ENCODE measurements at places on chromosomes 6 and 20.

- no peak overlapping the region for H3K27ac ChIP-seq
- no peak for DNase-seq
- H3K4me1 ChIP-seq: no peaks in the 10 kb centered on the region
- H3K4me3 ChIP-seq: no peak overlapping the region
Observed at GRCh38 chr6:79250107-79250514, 15.6 kb upstream of the HMGN3 start.

DNA sequence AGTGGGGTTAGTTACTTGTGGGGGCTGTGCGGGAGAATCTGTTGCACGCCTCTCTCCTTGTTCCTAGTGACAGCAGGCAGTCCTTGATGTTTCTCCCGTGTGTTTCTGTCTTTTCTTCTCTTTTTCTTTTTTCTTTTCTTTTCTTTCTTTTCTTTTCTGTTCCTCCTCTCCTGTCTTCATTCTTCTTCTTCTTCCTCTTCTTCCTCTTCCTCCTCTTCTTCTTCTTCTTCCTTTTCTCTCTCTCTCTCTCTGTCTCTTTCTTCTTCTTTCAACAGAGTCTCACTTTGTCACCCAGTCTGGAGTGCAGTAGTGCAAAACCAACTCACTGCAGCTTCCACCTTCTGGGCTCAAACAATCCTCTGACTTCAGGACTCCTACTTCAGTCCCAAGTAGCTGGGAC is 6.8 kb upstream of the AIG1 start:
- H3K4me1 ChIP-seq: no peaks in the 10 kb centered on the region
- no peaks in the 10 kb centered on the region for H3K36me3 ChIP-seq
- H3K4me3 ChIP-seq: no peak overlapping the region
- DNase-seq: no peak
- no peaks in the 10 kb centered on the region for H3K27me3 ChIP-seq
- H3K27ac ChIP-seq: no peak overlapping the region

DNA sequence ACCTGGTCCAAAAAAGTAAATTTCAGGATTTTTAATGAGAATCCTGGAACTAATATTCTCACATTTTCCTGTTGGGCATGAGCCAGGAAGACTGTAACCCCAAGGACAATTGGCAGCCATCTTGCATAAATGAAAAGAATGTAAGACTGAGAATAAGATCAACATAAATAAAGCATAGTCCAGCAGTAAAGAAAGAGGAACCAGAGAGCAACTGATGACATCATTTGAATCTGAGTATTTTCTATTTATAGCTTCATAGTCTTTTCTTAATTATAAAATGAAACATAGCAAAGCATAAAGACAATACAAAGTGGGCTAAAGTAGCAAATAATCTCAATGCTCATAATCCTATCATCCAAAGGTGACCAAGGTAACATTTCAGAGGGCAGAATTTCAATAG is 26.6 kb upstream of the FBXL4 start:
- DNase-seq: no peak
- no peaks in the 10 kb centered on the region for H3K4me1 ChIP-seq
- H3K27ac ChIP-seq: no peak overlapping the region
- H3K36me3 ChIP-seq: no peaks in the 10 kb centered on the region
- no peaks in the 10 kb centered on the region for H3K27me3 ChIP-seq
- H3K4me3 ChIP-seq: no peak overlapping the region

DNA sequence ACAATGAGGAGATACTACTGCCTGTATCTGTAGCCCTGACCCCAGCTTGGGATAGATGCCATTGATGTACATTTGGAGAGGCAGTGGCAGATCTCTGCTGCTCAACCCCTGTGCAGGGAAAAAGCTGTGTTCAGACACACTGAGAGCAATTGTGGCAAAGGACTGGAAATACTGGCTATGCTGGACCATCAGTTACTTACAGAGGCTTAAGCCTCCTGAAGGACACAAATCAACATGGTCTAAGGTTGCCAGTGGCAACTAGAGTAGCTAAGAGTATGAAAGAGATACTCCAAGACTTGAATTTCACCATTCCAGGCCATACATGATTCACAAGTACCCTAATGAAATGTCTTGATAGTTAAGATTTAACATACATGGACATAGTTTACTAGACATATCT is 32.4 kb upstream of the ENPP4 start:
- H3K27ac ChIP-seq: no peak overlapping the region
- no peaks in the 10 kb centered on the region for H3K4me1 ChIP-seq
- DNase-seq: no peak
- H3K27me3 ChIP-seq: no peaks in the 10 kb centered on the region
- H3K36me3 ChIP-seq: no peaks in the 10 kb centered on the region

DNA sequence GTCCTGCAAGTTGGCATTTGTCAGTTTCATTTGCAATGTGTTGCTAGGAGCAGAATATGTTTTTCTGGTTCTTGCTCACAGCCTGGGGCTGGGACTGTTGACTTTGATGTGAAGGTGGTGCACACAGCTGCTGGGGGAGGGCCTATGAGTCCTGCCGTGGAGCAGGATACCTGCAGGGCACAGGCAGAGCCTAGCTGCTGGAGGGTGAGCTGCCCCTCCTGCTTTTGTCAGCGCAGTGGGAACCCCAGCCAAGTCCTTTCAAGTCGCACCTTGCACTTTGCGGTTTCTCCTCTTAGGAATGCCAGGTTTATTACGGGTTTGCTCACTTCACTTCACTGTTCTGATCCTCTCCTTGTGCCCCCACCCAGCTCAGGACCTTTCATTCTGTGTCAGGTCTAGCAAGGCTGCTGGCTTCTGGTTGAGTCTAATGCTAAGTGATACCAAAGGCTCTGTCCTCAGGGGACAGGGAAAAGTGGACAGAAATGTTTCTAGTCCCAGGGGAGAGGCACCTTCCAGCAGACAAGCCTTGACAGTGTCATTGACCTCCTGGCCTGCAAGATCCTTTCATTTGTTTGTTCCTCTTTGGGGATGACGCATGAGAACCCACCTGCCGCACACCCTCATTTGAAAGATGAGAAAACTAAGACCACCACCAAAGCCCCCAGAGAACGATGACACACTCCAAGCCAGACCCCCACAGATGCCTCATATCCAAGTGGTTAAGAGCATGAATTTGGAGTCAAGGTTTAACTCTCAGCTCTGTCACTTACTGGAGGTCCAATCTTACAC is 2.7 kb upstream of the SPO11 start:
- H3K4me3 ChIP-seq: no peak overlapping the region
- no peak overlapping the region for H3K27ac ChIP-seq
- no peaks in the 10 kb centered on the region for H3K36me3 ChIP-seq
- H3K27me3 ChIP-seq: no peaks in the 10 kb centered on the region
- no peak for DNase-seq

DNA sequence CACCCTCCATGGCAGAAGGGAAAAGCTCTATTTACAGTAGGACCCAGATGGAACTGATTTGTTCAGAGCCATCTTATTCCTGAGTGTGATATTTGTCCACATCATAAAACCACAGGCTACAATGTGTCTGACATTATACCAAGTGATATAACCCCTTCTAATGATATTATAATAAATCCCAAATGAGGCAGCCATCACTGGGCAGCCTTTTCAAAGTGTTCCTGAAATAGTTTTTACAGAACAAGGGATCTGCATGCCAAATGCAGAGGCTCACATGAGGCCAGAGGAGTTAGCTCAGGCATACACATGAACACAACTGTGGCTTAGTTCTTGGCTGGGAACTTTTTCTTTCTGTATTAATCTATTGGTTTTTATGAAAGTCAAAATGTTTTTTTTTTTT is 207.7 kb downstream of the MAFB start:
- no peak overlapping the region for H3K27ac ChIP-seq
- DNase-seq: no peak
- no peaks in the 10 kb centered on the region for H3K36me3 ChIP-seq
- H3K4me1 ChIP-seq: no peaks in the 10 kb centered on the region
- H3K27me3 ChIP-seq: no peaks in the 10 kb centered on the region

DNA sequence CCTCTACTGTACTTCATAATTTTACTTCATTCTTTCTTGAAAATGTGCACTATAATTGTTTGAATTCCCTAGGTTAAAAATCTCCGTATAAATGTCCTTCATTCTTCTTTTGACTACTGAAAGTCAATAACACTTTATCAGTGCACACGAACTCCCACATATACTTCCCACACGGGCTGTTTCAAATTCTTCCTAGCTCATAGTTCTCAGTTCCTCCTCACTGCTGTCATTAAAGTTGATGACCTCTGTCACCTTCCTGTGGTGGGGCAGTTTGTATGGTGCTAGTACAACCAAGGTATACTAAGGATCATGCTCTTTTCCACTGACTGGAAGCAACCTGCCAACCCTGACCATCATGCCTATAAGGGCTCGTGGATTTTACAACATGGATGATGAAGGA is 40.0 kb upstream of the CD2AP start:
- H3K36me3 ChIP-seq: no peaks in the 10 kb centered on the region
- H3K4me1 ChIP-seq: no peaks in the 10 kb centered on the region
- DNase-seq: no peak
- H3K4me3 ChIP-seq: no peak overlapping the region

- H3K36me3 ChIP-seq: no peaks in the 10 kb centered on the region
- no peak for DNase-seq
- no peaks in the 10 kb centered on the region for H3K27me3 ChIP-seq
- H3K4me3 ChIP-seq: no peak overlapping the region
- H3K4me1 ChIP-seq: no peaks in the 10 kb centered on the region
Observed at GRCh38 chr20:21436205-21436604, 38.9 kb upstream of the NKX2-4 start.

DNA sequence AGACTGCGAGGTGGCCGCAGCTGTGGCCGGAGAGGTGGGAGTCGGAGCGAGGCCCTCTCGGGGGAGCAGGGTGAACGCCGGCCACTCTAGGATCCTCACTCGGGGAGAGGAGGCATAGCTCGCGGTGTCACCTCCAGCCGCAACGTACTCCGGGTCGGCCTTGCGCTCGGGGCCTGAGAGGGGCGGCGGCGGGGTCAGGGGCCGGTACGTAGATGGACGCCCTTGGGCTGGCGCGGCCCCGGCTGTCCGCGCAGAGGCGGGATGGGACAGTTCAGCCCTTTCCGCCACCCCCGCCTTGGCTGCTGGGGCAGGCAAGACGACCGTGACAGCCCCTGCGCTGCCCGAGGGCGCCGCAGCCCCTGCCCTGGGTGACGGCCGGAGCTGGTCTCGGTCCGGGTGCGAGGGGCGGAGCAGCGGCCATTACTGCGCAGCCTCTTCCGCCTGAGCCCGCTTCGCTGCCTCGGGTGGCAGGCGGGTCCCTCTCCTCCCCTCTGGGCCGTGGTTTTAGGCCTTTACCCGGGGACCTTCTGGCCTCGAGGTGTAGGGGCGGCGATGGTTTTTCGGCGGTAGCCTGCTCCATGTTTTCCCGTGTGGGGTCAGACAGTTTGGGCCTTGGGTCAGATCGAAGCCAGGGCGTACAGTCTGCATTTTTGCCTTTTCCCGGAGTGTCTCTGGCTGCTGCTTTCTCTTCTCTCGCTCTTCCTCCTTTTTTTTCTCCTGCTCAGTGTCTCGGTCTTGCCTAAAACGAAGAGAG is 405 bp downstream of the RNF146 start:
- peak; percentile 8 for DNase-seq
- H3K36me3 ChIP-seq: no peaks in the 10 kb centered on the region
- H3K4me3 ChIP-seq: peak overlapping the region; percentile 87
- no peaks in the 10 kb centered on the region for H3K27me3 ChIP-seq

DNA sequence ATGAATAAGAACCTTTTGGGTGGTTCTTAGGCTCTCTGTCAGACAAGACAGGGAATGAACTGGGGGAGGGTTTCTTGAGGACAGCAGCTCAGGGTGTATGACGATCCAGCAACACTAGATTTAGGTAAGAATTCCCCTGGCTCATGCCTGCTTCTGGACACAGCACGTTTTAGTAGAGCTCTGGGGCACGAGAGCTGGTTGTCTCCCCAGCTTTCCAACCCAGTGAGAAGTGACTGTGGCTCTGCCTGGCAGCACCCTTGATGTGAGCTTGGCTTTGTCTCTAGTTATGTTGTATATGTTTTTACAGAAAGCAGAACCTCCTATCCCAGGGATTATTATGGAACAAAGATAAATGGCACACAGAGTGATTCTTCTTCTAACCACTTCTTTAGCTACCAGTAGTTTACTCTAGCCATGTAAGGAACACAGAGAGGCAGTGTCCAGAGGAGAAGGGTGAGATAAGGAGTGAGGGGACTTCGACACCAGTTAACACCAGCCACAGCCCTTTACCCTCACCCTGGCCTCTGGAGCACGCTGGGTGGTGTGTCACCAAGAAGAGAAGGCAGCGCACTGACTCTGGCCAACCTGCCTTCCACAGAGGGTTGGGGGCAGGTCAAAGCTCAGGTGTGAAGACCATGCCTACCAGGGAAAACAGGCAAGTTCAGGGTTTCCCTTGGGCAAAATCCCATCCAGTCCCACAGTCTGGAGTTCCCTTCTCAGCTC is 3.9 kb downstream of the APOBEC2 start:
- no peak overlapping the region for H3K27ac ChIP-seq
- no peak for DNase-seq
- H3K4me1 ChIP-seq: no peaks in the 10 kb centered on the region
- no peaks in the 10 kb centered on the region for H3K27me3 ChIP-seq
- H3K36me3 ChIP-seq: peaks cover 5% of the 10 kb centered on the region

DNA sequence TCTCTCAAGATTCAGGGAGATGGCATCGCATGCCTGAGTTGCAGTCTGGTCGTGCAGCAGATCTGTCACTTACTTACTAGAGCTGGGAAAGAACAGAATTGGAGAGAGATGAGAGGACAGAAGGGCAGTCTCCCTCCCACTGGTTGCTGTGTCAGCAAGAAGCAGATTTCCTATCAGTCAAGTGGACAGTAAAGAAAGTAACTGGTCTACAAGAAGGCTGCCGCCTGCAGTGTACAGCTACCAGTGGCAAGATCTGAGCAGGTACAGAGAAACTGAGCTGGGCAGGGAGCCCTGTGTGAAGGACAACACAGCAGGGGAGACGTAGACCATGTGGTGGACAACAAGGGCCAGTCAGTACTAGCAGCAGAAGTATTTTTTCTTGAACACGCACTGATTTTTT is 49.5 kb upstream of the PCSK2 start:
- DNase-seq: no peak
- H3K27me3 ChIP-seq: no peaks in the 10 kb centered on the region
- no peak overlapping the region for H3K27ac ChIP-seq
- H3K36me3 ChIP-seq: no peaks in the 10 kb centered on the region
- no peak overlapping the region for H3K4me3 ChIP-seq

DNA sequence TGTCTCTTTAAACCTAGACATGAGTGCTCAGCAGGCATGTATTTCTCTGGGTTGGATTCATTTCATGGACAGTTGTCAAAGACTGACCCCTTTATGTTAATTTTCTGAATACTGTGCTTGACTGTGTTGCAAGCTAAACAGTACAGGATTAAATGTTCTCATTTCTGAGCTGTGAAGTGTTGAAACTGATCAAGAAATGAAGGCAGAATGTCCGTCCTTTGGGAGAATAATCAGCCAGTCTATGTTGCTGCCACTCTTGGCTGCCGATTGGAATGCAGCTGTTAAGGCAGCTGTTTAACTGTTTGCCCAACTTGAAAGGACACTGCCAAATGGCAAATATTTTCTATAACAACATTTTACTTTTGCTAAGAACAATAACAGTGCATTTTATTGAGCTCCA is 87.3 kb downstream of the CEP57L1 start:
- no peaks in the 10 kb centered on the region for H3K36me3 ChIP-seq
- no peak for DNase-seq
- no peak overlapping the region for H3K4me3 ChIP-seq
- H3K4me1 ChIP-seq: no peaks in the 10 kb centered on the region
- no peaks in the 10 kb centered on the region for H3K27me3 ChIP-seq

GRCh38 chr6:107275330-107275865 is 160.1 kb upstream of the BEND3 start:
- H3K4me3 ChIP-seq: no peak overlapping the region
- H3K27me3 ChIP-seq: no peaks in the 10 kb centered on the region
- H3K4me1 ChIP-seq: no peaks in the 10 kb centered on the region

GRCh38 chr6:146905181-146905704 is 299.0 kb upstream of the STXBP5 start:
- no peaks in the 10 kb centered on the region for H3K36me3 ChIP-seq
- DNase-seq: no peak
- no peak overlapping the region for H3K27ac ChIP-seq
- H3K4me1 ChIP-seq: peaks cover 3% of the 10 kb centered on the region
- no peak overlapping the region for H3K4me3 ChIP-seq
